ENCODE measurements at places on chromosomes 12 and 14.

DNA sequence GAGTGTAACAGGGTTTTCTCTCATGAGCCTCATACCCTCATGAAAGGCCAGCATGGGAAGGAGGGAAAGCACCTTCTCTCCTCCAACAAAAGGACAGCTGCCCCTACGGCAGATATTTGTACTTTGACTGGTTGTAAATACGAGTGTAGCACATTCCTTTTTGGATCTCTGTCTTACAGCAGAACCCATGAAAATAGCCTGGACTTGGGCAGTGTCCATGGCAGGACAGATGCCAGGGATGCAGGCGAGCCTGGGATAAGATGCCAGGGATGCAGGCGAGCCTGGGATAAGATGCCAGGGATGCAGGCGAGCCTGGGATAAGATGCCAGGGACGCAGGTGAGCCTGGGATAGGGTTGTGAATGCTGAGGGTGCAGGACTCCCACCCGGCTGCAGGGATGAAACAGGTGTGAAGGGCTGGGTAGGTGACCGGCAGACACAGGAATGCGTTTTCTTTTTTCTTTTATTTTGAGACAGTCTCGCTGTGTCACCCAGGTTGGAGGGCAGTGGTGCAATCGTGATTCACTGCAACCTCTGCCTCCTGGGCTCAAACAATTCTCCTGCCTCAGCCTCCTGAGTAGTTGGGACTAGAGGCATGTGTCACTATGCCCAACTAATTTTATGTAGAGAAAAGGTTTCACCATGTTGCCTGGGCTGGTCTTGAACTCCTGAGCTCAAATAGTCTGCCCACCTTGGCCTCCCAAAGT lies 120.0 kb downstream of the BEGAIN start:
- no peak for DNase-seq

DNA sequence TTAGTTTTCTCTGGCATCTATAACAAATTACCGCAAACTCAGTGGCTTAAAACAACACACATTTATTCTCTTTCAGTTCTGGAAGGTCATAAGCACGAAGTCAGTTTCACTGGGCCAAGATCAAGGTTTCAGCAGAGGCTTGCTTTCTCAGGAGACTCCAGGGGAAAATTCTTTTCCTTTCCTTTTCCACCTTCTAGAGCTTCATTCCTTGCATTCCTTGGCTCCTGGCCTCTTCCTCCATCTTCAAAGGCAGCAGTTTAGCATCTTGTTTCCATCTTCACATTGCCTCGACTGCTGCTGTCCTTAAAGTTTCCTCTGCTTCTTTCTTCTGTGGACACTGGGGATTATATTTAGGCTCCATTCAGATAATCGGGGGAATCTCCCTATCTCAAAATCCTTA lies 106.1 kb downstream of the PDE3A start:
- DNase-seq, result no peak

- DNase-seq, result no peak
Observed at GRCh38 chr12:68428211-68428610, 96.0 kb upstream of the MDM1 start.

DNA sequence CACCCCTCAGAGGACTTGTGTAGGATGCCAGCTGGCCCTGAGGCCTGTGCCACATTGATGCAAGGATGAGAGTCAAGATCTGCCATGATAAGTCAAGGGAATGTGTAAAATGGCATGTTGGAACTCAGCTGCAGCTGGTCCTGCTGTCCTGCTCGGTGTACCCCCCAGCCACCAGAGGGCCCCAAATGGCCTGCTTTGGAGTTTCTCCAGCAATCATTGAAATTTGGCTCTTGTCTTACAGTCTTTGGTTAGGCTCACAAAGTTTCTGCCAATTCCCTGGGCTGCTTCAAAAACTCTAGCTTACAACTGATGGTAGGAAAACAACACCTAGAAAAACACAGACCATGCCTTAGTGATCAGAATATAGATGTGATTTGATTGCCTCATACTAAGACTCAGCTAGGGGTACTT lies 76.8 kb downstream of the HSD17B6 start:
- DNase-seq, result peak; percentile 64

Data from activated CD8-positive, alpha-beta T cell treated with anti-CD3 and anti-CD28 coated beads for 36 hours (primary cell).